ENCODE measurements at places on chromosomes 4 and X. TPM values are rescaled to one million over a fixed set of nuclear protein-coding genes. Genes with fewer than 3 reads are reported as not detected.

The CTAG1B gene
- not detected for total RNA-seq

The MAGEC2 gene
- total RNA-seq = not detected

The RPS3A gene
- total RNA-seq = 2,300 TPM

The GPRASP3 gene
- total RNA-seq = 0.87 TPM

The ARMCX1 gene
- total RNA-seq = 28.1 TPM

The SPP1 gene
- total RNA-seq = 3,280 TPM

The APBB2 gene
- total RNA-seq = 144 TPM

The SYP gene
- total RNA-seq = 0.10 TPM

The CENPVL2 gene
- total RNA-seq = not detected

The POF1B gene
- 3.1 TPM for total RNA-seq

The ELK1 gene
- 16.4 TPM for total RNA-seq

DNA sequence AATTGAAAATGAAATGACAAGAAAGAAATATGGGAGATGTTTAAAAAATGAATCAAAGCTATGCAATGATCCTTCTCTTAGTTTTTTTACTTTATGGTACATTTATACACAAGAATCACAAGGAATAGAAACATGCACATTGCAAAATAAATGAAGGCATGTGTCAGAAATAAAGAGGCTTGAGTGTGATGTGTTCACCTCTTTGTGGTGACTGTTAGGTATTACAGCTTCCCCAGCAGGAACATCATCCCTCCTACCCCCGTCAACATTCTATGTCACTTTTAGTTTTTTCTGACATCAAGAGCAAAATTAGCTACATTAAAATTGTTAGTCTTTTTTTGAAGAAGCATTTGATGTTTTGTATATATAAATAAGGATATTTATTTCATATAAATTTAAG, 214.8 kb downstream of the SLC4A4 start:
- DNase-seq = peak; percentile 62

- no peak for DNase-seq
These were observed 144.2 kb upstream of the RAPGEF2 start for GRCh38 chr4:158958489-158959270.

DNA sequence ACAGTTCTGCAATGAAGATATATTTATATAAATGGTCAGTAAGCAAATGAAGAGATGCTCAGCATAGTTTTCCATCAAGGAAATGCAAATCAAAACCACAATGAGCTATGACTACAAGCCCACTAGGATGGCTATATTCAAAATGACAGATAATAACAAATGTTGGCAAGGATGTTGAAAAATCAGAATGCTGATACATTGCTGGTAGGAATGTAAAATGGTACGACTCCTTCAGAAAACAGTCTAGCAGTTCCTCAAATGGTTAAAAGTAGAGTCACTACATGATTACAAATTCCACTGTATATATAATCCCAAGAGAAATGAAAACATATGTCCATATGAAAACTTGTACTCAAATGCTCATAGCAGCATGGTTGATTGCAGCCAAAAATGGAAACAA, 425.0 kb upstream of the ATOH1 start:
- no peak for DNase-seq

DNA sequence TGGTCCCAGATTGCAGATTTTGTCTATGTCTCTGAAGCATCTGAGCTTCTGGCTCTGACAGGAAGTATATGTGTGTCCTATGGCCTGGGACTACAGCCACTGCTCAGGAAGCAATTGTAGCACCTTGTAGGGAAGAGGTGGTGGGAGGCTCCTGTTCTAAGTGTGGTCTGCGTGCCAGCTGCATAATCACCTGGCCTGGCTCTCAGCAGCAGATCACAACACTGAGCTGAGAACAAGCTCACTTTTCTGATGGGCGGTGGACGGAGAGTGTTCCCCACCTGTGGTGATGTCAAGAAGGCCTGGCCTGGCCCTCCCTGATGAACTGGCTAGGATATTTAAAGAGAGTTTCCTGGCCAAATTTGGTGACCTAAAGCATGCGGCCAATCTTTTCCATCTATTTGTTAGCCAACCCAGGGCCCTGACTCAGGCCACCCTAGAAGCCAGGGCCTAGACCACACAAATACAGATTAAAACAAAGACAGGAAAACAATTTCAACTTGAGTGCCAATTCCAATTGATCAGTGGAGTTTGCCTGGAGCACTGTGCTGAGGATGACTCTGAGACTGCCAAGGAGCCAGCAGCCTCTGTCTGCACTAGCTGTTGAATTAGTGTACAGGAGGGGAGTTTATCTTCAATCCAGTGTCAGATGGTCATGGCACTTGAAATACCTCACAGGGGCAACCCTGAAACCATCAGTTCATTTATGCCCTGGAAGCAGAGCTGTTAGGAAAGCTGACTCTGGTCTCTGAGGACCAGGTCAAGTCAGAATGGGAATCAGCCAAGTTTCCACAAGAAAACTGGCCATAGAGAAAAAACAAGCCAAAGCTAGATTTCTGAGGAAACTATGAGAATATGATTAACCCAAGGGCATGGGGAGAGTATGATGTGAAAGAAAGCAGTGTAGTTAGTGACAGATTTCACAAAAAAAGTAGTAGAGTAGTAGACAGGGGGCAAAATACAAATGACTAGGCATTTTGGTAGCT, 47.4 kb downstream of the PRDM5 start:
- no peak for DNase-seq

GRCh38 chrX:137051978-137052642, 18.3 kb upstream of the GPR101 start:
- peak; percentile 2 for DNase-seq

DNA sequence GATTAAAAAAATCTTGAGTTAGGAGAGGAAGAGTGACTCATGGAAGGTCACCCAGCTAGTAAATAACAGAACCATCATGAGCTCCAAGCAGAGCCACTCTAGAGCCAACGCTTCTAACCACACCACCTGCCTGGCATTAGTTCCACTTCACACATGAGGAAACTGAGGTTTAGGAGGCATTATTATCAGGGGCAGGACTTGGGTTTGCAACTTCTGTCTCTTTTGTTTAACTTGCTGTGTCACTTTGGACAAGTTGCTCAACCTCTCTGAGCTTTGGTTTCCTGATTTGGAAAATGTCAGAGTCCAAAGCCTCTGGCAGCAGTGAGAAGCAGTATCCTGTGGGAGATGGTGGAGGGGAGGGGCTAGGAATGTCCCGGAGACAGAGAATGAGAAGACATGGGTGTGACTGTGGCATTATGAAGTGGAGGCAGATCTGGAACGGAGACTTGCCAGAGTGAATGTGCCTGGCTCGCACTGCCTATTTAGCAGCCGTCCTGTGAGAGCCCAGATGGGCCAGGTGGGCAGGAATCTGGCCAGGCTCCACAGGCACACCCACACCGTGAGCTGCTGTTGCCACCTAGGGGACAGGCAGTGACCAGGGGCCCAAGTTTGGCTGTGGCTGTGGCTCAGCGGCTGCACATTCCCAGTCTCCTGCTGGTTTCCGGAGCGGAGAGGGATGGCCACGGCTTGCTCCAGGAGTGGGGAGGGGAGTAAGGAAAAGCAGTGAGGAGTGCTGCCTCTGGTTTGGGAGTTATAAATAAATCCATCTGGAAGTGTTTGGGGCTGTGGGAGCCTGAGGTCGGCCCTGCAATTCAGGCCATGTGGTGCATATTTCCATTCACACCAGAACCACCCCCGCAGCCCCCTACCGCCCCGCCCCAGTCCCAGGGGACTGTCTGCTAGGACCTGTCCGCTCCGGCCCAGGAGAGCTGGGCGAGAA, 93.4 kb downstream of the NHSL2 start:
- peak; percentile 42 for DNase-seq

- DNase-seq = peak; percentile 95
These were observed 30.4 kb downstream of the NHS start for GRCh38 chrX:17405225-17405969.

GRCh38 chr4:143356493-143356892, 19.8 kb downstream of the GAB1 start:
- peak; percentile 76 for DNase-seq

DNA sequence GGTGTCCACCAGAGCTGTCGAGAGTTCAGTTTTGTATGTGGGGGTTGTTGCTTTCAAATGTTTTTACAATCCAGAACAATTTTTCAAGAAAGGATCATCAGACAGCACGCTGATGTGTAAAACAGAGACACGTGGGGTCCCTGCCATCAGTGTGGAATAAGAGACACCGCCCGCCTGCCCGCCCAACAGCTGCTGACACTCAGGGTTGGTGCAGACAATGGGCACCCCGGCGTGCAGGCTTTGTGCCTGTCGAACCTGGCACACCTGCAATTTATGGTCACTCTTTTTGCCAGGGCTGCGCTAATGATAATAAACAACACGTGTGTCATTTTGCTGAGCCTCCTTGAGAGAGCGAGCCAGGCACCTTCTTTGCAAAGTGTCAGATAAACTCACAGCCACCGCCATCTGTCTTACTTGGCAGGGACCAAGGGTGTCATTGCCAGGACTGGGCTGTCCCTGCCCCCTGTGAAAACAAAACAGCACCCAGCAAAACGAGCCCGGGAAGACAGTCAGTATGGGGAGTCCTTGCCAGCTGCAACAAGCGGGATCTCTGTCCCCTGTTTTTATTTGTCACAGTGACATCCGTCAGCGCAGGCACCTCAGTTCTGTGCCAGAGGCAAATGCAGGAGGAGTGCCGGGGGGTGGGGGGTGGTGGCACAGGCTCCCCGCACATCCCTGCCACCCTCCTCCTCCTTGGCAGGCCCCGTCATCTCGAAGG, 69.1 kb downstream of the PSAPL1 start:
- no peak for DNase-seq

GRCh38 chr4:111204797-111205196, 581.9 kb upstream of the PITX2 start:
- no peak for DNase-seq

DNA sequence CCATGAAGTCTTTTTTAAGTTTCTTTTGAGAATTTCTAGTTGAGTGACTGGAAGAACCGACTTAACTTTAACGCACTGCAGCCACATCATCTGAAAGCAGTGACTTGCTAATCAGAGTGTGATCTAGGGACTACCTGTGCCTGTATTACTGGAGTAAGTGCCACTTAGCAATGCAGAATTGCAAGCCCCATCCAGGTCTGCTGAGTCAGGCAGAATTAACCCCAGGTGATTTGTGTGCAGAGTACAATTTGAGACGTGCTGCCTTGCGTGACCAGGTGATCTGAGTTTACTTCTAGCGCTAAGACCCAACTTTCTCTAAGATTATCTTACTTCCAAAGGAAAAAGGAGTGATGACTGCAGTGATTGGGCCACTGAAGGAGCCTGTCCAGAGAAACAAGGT, 85.3 kb downstream of the CLCN4 start:
- no peak for DNase-seq

GRCh38 chr4:187993827-187994226, 1.7 kb upstream of the ZFP42 start:
- no peak for DNase-seq

GRCh38 chr4:179563741-179564140, 2121.5 kb upstream of the AGA start:
- no peak for DNase-seq

- peak; percentile 76 for DNase-seq
These were observed 41.3 kb upstream of the GPR78 start for GRCh38 chr4:8538703-8539567.

DNA sequence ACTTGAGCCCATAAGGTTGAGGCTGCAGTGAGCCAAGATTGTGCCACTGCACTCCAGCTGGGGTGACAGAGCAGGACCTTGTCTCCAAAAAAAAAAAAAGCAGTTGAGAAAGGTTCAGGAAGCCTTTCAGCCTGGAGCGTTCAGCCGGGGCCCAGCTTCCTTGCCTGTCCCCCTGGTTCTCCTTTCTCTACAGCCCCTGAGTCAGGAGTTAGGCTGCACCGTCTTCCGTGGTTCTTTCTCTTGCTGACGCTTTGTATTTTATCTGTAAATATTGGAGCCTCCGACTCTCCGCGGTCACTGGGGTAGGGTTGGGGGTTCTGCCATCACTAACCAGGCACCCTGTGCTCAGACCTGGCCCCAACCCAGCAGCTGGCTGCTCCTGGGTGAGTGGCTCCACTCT, 13.8 kb upstream of the UVSSA start:
- DNase-seq = no peak

- no peak for DNase-seq
These were observed 154.4 kb upstream of the KLF3 start for GRCh38 chr4:38509551-38509950.

DNA sequence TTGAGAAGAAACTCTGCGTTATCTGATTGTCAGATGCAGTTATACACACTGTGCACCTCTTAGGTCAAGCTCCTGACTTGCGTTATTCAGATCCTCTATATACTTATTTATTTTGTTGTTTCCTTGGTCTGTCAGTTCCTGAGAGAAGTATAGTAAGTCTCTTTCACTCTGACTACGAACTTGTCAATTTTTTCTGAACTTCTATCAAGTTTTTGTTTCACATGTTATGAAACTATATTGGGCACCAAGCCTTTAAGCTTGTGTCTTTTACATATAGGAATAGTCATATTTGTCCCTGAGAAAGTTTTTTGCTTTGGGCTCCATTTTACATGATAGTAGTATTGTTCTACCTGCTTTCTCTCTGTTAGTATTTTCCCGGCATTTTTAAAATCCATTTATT, 31.7 kb downstream of the ZNF275 start:
- DNase-seq = no peak

- no peak for DNase-seq
These were observed 61.2 kb downstream of the FHDC1 start for GRCh38 chr4:152997288-152997687.

- DNase-seq = no peak
These were observed 121.8 kb downstream of the SH3KBP1 start for GRCh38 chrX:19765628-19766027.

DNA sequence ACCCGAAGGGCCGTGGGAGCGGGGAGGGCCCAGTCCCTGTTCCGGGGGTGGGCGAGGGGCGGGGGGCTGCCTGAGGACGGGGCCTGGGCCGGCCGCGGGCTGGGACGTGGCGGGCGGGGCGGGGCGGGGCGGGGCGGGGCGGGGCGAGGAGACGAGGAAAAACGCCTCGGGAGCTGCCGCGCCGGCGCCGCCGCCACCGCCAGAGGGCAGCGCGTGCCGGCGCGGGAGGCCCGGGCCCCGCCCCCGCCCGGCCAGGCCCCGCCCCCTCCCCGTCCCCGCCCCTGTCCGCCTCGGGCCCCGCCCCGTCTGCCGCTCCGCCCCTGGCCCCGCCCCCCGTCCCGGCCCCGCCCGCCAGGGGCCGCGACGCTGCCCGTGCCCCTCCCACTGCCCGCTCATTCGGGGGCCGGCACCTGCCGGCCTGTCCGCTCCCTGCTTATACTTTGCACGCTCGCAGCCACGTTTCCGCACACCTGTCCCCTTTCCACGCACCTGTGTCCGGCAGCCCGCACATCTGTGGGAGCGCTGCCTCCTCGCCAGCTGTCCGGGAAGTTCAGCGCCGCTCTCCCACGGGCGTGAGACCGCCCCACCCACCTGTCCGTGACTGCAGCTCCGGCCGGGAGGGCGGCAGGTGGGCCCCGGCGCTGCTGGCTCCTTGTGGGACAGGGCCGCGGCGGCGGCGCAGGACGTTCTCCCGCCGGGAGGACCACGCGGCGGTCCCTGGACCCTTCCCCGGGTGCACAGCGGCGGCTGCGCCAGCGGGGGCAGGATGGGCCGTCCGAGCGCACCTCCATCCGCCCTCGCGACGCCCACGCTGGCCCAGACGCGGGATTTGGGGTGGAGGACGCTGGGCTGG, 1.7 kb upstream of the FGFRL1 start:
- no peak for DNase-seq

- DNase-seq = no peak
These were observed 72.0 kb upstream of the PJA1 start for GRCh38 chrX:69237236-69237635.

- no peak for DNase-seq
These were observed 74.8 kb upstream of the BCOR start for GRCh38 chrX:40172401-40173142.

All from renal cortical epithelial cell (primary cell).